ENCODE measurements at places on chromosomes 5 and 9. TPM values are rescaled to one million over a fixed set of nuclear protein-coding genes. Genes with fewer than 3 reads are reported as not detected.

Gene SPINK7
- total RNA-seq: not detected

Gene PRRX2
- total RNA-seq: not detected

Gene KCNN2
- not detected for total RNA-seq

Gene ADCY2
- total RNA-seq: not detected

Gene MSMP
- total RNA-seq: not detected

Gene IRGM
- not detected for total RNA-seq

Gene OLFM1
- 0.17 TPM for total RNA-seq

Gene OR1J2
- total RNA-seq: not detected

Gene OBP2B
- not detected for total RNA-seq

Gene ACTBL2
- total RNA-seq: 0.50 TPM

Gene FUT7
- total RNA-seq: not detected
